WTC11 (cell line): ENCODE measurements at places on chromosomes 2 and 18. TPM values are rescaled to one million over a fixed set of nuclear protein-coding genes. Genes with fewer than 3 reads are reported as not detected.

Gene ZNF396
- total RNA-seq: 1.0 to 1.9 TPM (median 1.5 TPM) in 3 replicates

Gene EDAR
- 0.05 TPM in 1 of 3 replicates, not detected in the others for total RNA-seq

Gene SLC19A3
- 6.4 to 7.5 TPM (median 6.5 TPM) in 3 replicates for total RNA-seq

Gene OR6B2
- not detected in 3 replicates for total RNA-seq

Gene ADD2
- total RNA-seq: 164 to 196 TPM (median 187 TPM) in 3 replicates

Gene MYO7B
- total RNA-seq: 0.02 TPM in 1 of 3 replicates, not detected in the others

Gene TGFA
- total RNA-seq: 2.5 to 3.0 TPM (median 2.7 TPM) in 3 replicates

Gene KIF5C
- 58.0 to 73.5 TPM (median 60.6 TPM) in 3 replicates for total RNA-seq

Gene CKAP2L
- 17.7 to 25.6 TPM (median 17.9 TPM) in 3 replicates for total RNA-seq

Gene CBLN2
- total RNA-seq: not detected in 3 replicates
